ENCODE measurements at places on chromosomes 16 and 17.

DNA sequence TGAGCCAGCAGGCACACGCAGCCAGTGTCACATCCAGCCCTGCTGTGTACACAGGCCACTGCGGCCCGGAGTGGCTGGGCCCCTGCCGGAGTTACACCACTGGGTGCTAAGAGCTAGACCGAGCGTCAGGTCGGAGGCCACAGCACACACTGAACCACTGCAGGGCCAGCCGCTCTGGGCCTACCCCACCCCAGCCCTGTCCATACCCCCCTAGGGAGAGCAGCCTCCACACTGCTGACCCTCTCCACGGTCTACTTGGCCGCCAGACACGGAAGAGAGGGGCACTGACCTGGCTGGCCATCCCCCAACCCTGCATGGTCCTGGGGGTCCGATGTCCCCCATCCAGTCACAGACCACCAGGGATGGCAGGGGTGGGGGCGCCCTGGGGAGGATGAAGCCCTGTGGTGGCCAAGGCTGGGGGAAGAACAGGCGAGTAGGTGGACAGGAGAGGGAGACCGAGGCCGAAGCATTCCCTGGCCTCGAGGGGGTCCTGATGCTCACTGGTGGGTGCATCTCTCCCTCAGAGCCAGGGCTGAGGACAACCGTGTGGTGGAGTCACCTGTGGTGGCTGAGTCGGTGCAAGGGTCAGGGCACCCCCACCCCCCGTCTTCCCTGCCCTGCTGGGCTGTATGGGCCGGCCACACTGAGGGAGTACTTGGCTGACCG is 34.9 kb upstream of the ZC3H18 start:
- no peak for DNase-seq

DNA sequence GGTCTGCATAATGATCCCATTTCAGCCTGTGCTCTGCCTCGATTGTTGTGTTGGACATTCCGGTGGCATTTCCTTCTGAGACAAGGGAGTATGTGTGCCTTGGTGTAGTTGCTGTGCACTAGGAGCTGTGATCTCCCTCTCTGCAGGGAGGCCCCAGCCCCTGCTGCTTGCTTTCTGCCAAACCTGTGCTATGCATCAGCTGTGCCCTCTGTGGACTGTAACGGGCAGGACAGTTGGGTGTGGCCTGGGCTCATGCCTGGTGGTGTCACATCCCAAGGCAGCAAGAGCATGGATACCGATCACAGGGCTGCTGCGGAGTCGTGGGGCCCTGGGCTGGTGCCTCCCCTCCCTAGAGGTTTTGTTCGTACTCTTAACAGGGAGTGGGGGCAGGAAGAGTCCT is 3.8 kb upstream of the JPT2 start:
- DNase-seq, result no peak

- no peak for DNase-seq
Observed at GRCh38 chr16:84919269-84919668, 92.1 kb downstream of the ZDHHC7 start.

- DNase-seq, result no peak
Observed at GRCh38 chr17:59527325-59527917, 38.0 kb upstream of the DHX40 start.

GRCh38 chr17:56675876-56676660 is 82.6 kb downstream of the NOG start:
- no peak for DNase-seq

- DNase-seq, result no peak
Observed at GRCh38 chr17:78573955-78574354, 3.2 kb downstream of the DNAH17 start.

DNA sequence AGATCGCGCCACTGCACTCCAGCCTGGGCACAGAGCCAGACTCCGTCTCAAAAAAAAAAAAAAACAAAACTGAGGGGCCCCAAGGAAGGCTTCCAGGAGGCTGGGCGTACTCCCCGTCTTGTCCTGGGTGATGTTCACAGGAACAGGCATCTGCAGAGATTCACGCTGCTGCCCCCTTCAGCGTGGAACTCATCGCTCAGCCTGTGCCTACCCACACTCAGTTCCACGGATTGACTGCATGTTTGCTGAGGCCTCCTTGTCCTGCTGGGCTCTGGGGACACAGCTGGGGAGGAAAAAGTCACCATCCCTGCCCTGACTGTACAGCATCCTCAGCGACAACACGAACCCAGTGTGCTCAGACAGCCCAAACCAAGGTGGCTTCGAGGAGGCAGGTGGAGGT is 12.9 kb upstream of the OSGIN1 start:
- no peak for DNase-seq

DNA sequence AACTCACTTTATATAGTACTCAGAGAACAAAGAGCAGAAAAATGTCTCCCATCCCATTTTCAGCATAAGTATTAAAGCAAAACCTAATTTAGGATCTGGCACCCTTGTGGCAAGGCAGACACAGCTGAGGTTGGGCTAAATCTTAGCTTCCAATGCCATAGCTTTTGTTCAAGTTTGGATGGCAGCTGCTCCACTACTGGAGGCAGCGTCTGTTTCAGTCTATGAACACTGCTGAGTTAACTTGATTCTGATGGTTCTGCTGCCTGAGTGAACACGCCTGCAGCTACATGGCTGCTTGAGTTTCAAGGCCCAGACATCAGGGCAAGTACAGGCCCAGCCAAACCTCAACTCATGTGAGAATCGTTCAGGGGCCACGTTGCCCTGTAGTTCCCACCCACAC is 178.2 kb upstream of the RPH3AL start:
- DNase-seq, result no peak

- DNase-seq, result no peak
Observed at GRCh38 chr17:34352191-34352590, 4.1 kb upstream of the CCL13 start.

DNA sequence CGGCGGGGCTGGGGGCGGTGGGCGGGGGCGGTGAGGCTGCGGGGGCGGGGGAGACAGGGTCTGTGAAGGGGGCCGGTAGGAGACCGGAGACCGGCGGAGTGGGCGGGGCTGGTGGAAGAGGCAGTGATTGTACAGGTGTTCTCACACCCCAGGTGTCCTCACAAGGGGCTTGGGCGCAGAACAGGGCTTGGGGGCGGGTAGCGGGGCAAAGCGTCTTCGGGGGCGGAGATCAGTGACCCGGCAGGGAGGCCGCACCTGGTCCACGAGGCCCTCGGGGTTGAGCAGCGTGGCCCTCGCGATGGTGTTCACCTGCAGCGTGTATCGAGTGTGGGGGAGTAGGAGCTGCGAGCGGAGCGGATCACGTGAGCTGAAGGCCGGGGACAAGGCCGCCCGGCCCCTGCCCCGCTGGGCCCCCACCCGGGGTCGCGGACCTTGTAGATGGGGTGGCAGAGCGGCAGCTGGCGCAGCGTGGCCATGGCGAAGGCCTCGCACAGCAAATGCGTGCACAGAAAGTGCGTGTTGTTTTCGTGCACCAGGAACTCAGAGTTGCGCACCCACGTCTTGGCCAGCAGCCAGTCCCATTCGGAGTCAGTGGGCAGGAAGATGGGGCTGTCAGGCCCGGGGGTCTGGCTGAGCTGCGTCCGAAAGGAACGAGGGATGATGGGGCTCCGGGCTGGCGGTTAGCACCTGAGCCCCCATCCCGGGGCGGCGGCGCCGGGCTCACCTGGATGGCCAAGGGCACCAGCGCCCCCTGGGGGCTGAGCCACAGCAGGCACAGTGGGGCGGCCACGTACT is 8.5 kb downstream of the ALOXE3 start:
- DNase-seq, result no peak
